ENCODE measurements at places on chromosomes 2 and 18. TPM values are rescaled to one million over a fixed set of nuclear protein-coding genes. Genes with fewer than 3 reads are reported as not detected.

GRCh38 chr2:241031436-241032165, 33.2 kb downstream of the SNED1 start:
- no peak for DNase-seq

DNA sequence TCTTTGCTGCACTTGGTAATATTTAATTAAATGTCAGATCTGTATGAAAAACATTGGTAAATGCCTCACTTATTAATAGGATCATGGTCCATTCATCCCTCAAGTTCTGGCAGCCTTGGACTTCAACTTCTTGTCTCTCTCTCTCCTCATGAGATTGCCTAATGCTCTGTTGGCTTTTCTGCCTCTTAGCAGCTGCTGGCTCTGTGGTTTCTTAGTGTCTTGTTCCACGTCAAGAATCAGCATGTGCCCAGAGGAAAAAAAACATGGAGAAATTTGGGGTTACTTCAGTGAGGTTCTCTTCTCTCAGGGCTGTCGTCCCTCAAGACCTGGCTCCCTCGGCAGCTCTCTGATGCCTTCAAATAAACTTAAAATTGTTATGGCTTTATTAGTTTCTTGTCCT, 75.4 kb downstream of the TAF4B start:
- DNase-seq: no peak

The TMEM247 gene
- not detected for total RNA-seq

The FIGN gene
- total RNA-seq: 13.2 TPM

The RAX gene
- total RNA-seq: not detected
